ENCODE measurements at places on chromosomes 1 and 21. TPM values are rescaled to one million over a fixed set of nuclear protein-coding genes. Genes with fewer than 3 reads are reported as not detected.

Gene FABP3
- polyA plus RNA-seq, result 4,008 TPM

Gene LCE1C
- not detected for polyA plus RNA-seq

GRCh38 chr1:172795741-172796140, 136.8 kb downstream of the FASLG start:
- H3K4me3 ChIP-seq, result no peak overlapping the region
- no peaks in the 10 kb centered on the region for H3K27me3 ChIP-seq
- H3K36me3 ChIP-seq, result no peaks in the 10 kb centered on the region
- DNase-seq, result no peak
- no peak overlapping the region for H3K27ac ChIP-seq

DNA sequence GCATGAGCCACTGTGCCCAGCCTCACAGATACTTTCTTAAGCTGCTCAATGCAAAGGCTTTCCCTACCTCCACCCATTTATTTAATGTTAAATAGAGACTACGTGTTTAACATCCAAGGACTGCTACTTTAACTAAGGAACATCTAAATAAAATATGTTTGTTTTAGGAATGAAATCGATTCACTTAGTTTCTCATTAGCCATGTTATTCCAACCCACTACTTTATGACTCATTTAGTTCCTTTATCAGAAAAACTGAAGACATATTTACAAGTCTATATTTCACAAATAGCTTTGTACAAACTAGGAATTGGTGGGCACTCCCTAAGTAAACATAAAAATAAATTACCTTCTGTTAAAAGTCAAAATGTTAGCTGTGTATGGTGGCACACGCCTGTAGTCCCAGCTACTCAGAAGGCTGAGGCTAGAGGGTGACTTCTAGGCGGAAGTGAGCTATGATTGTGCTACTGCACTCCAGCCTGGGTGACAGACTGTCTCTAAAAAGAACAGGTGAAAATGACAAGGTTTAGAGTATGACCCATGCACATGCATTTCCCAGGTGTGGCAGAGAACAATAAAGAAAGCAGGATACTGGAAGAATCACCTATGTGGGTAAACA, 39.9 kb upstream of the AK4 start:
- no peak overlapping the region for H3K27ac ChIP-seq
- H3K4me3 ChIP-seq, result no peak overlapping the region
- DNase-seq, result no peak
- no peaks in the 10 kb centered on the region for H3K27me3 ChIP-seq

GRCh38 chr1:47223174-47223920, 8.7 kb downstream of the TAL1 start:
- H3K4me1 ChIP-seq, result peaks cover 12% of the 10 kb centered on the region
- no peak overlapping the region for H3K27ac ChIP-seq
- H3K36me3 ChIP-seq, result no peaks in the 10 kb centered on the region

- H3K4me3 ChIP-seq, result no peak overlapping the region
- no peak for DNase-seq
Measured at GRCh38 chr1:224651188-224651587, 35.1 kb downstream of the CNIH3 start.

GRCh38 chr1:4702464-4702863, 48.1 kb downstream of the AJAP1 start:
- H3K27me3 ChIP-seq, result no peaks in the 10 kb centered on the region
- no peak overlapping the region for H3K4me3 ChIP-seq
- H3K27ac ChIP-seq, result no peak overlapping the region
- no peaks in the 10 kb centered on the region for H3K36me3 ChIP-seq
- H3K4me1 ChIP-seq, result no peaks in the 10 kb centered on the region
- DNase-seq, result no peak

Data from heart left ventricle (tissue), 16 donors.